ENCODE measurements at places on chromosomes 1 and 21. TPM values are rescaled to one million over a fixed set of nuclear protein-coding genes. Genes with fewer than 3 reads are reported as not detected.
A peak's percentile ranks its signal among the peaks of the same experiment; 100 is the strongest.

DNA sequence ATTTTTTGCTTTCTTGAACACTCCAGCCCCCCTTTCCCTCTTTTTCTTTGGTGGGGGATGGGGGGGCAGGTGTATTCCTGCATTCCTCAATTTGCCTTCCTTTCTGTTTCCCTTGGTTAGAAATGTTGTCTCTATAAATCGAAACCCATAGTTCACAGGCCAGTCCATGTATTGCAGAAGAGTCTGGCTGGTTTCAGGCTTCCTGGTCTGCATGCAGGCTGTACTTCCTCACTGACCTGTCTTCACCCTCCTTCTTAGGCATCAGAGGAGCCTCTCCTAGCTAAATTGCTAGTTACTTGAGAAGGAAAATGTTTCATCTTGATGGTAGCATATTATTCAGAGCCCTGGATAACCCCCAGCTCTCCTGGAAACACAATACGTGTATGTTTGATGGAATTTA, 140.0 kb downstream of the SPATA46 start:
- DNase-seq, result no peak

- DNase-seq, result no peak
Observed at GRCh38 chr1:117857418-117857817, 72.0 kb downstream of the GDAP2 start.

GRCh38 chr1:164673584-164674214, 114.7 kb downstream of the PBX1 start:
- DNase-seq, result no peak

GRCh38 chr1:69920426-69920825, 285.0 kb downstream of the LRRC40 start:
- no peak for DNase-seq

DNA sequence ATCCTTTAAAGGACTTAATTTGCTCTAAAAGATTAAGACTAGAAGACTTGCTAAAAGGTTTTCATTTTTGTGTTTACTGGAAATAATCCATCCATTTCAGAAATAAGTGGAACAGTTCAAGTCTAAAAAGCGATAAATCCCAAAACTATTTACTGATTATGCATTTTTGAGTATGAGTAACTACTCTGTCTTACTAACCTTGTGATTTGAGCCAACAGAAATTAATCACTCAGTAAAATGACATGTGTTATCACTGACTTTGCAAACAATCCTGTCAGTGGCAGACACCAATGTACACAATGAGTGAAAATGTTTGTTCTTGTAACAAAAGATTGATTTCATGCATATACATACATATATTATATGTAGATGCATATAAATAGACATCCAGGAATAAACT, 218.0 kb downstream of the DENND1B start:
- no peak for DNase-seq

- no peak for DNase-seq
Observed at GRCh38 chr1:46522969-46523320, 28.5 kb downstream of the KNCN start.

DNA sequence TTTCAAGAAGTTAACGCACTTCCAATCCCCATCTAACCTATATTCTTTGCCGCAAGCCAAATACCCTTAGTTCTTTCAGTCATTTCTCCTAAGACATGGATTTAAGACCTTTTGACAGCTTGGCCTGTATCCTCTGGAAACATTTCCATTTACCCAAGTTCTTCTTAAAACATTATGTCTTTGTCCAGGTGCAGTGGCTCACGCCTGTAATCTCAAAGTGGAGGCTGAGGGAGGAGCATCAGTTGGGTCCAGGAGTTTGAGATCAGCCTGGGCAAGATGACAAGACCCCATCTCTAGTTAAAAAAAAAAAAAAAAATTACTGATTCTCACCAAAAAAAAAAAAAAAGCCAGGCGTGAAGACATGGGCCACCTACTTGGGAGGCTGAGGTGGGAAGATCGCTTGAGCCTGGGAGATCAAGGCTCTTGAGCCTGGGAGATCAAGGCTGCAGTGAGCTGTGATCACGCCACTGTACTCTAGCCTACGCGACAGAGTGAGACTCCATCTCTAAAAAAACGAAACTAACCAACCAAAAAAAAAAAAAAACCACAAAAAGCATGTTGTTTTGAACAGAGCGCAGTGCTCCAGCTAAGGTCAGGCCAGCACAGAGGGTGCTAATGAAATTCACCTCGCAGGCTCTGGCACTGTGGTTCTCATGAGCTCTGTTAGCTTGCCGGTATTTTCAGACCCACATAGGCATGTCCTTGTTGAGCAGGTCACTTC, 36.0 kb downstream of the NUAK2 start:
- DNase-seq, result peak; percentile 79

DNA sequence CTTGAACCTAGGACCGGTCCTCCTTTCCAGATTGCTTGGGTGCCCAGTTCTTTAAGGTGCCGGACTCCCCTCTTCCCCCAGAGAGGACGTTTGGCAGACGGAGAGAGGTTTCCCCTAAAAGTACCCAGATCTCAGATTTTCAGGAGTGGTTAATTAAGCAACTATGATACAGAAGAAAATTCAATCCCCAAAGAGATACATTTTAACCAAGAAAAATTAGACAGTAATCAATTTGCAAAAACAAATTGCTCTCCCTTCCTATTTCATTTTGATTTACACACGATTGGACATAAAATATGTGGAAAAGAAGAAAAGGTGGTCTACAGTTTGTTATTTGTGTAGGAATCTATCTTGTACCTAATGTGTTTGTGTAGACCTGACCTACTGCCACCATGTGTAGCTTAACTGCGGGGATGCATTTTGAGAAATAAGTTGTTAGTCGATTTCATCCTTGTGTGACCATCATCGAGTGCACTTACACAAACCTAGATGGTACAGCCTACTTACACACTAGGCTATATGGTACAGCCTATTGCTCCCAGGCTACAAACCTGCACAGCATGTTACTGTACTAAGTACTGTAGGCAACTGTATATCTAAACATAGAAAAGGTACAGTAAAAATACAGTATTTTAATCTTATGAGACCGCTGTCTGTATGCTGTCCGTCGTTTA, 755 bp downstream of the RPAP2 start:
- DNase-seq, result no peak

- peak; percentile 51 for DNase-seq
Observed at GRCh38 chr1:110207831-110208230, 2.3 kb upstream of the KCNC4 start.

GRCh38 chr1:183505454-183506089, 33.3 kb downstream of the SMG7 start:
- DNase-seq, result no peak

GRCh38 chr1:2414297-2414958, 2.1 kb upstream of the PEX10 start:
- peak; percentile 79 for DNase-seq

GRCh38 chr1:237029850-237030535, 12.0 kb upstream of the RYR2 start:
- DNase-seq, result no peak

DNA sequence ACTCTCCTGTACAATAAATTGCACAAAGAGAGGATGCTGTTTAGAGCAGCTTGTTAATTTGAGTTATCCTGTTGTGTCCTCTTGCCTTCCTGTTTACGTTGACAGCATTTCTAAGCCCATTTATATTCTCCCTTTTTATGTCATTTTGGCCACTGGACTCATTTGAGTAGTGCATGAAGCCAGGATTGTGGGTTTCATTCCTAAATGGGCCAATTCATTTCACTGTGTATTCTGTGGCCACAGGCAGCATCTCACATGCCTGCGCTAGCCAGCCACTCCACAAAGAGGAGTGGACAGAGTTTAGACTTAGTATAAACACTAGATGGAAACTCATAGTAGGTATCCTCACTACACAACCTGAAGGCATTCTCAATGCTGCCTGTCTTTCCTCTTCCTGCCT, 73.4 kb downstream of the DTL start:
- no peak for DNase-seq

GRCh38 chr1:38068220-38068979, 21.8 kb upstream of the POU3F1 start:
- no peak for DNase-seq

DNA sequence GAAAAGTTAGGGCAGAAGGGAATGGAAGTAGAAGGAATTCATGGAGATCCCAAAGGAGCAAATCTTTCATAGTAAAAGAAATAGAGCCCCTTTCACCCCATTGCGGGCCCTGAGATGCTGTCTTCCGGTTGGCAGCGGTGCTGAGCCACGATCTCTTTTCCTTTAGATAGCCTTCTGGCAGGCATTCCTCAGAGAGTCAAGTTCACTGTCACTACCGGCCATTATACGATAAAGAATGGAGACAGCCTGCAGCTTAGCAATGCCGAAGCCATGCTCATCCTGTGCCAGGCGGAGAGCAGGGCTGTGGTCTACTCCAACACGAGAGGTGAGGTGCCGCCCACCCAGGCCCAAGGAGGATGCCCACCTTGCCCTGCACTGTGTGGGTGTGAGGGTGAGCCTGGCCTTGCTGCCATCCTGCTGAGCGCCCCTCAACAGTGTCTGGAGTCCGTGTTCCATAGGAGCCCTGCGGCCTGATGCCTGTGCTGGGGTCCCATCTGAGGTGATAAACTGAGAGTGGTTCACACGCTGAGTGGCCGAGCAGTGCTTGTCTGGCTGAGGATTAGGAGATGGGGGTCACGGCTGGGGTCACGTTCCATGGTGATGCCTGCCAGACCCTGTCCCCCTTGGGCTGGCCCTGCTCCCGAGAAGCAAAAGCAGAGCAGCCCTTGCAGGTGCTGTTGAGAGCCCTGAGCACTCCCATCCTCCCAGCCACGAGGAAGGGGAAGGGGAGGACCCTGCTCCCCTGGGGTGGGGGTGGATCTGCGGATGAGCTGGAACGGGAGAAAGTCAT, 20.4 kb upstream of the PWP2 start:
- DNase-seq, result no peak

- no peak for DNase-seq
Observed at GRCh38 chr21:18521204-18521603, 117.6 kb upstream of the TMPRSS15 start.

DNA sequence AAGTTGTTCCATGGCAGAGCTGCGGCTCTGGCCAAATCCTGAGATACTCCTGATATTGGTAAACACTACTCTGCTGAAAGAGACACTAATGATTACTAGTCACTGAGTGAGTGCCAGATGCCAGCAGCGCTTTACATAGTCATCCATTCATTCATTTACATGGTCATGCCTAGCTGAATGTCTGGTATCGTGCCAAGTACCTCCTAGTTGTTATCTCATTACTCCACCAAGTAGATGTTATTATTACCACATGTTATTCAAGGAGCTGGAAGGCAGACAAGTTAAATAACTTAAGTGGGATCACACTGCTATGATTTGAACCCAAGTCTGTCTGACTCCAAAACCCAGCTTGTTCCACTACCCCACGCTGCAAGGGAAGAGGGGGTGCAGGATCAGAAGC, 4.7 kb downstream of the OLFML2B start:
- DNase-seq, result no peak

DNA sequence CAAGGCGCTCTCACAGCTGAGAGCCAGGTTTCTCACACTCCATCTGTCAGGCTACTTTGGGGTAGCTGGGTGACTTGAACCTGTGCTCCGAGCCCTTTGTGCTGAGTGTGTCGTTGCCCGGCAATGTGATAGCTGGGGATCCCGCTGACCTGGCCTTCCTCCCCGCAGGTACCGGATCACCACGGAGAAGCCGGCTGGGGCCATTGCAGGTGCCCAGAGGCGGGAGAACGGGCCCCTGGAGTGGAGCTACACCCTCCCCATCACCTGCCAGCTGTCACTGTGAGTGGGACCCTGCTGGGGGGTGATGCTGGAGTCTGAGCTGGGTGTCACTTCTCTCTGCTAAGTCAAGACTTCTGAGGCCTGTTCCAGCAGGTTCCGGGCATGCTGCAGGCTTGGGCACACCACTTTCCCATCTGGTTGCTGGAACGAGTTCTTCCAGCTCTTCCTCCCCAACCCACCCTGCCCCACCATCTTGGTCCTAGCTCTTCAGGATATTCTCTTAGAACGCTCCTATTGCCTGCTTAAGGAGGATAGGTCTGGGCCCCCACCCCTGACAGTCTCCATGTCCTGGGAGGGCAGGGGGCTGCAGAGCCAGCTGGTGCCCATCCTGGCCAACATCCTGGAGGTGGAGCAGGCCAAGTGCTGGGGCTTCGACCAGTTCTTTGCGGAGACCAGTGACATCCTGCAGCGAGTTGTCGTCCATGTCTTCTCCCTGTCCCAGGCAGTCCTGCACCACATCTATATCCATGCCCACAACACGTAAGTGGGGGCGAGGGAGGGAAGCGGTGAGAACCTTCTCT, 7.5 kb downstream of the IKBKE start:
- no peak for DNase-seq

DNA sequence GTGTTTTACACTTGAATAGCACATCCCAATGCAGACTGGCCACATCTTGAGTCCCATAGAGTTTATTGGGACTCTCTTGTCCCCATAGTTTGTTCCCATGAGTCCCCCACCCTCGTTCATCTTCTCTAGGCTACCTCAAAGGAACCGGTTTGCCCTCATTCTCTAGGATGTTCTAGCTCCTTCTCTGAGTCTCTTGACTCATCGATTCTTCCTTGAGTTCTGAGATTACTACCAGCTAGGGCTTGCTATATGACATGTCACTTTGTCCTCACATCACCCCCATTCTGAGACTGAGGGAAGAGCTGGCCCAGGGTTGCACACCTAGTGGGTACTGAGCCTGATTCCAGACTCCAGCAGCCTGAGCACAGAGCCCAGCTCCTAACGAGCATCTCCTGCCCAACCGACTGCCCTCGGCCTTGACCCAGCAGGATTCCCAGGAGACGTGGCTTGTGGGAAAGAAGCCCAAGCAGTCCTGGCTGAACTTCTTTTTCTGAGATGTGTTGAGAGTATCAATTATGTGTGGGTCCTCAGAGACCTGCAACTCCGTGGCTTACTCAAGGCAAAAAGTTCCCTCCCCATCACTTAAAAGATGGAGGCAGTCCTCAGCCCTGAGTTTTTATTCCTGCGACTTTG, 42.0 kb downstream of the TMEM51 start:
- no peak for DNase-seq

- no peak for DNase-seq
Observed at GRCh38 chr1:226643177-226643576, 94.6 kb downstream of the STUM start.

GRCh38 chr1:22975694-22976093, 3.0 kb upstream of the LACTBL1 start:
- DNase-seq, result no peak

DNA sequence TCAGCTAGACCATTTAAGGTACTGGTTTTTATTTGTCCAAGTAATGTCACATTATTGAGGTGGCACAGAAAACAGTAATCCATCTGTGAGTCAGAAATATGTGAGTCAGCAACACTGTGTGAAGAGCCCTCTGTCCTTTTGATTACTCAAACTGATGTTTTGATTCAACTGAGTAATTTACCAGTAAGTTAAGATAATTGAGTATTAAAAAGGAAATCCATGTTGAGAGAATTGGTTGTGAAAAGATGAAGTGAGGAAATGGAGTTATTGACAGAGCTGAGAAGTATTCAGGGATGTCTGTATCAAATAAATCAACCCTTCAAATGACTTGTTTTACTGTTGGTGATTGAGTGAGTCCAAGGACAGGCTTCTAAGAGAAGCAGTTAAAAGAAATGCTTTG, 302.7 kb upstream of the SGIP1 start:
- no peak for DNase-seq

Gene TFF3
- not detected for polyA plus RNA-seq

Gene PDC
- polyA plus RNA-seq, result not detected

Gene AIRE
- not detected for polyA plus RNA-seq

Gene KRTAP7-1
- not detected for polyA plus RNA-seq

Gene AQP10
- not detected for polyA plus RNA-seq

Gene DEPDC1
- polyA plus RNA-seq, result not detected

Gene EFHD2
- polyA plus RNA-seq, result 686 TPM

Gene PSMG1
- 33.3 TPM for polyA plus RNA-seq

Gene FLG2
- not detected for polyA plus RNA-seq

Gene PUM1
- polyA plus RNA-seq, result 103 TPM

Gene BARHL2
- not detected for polyA plus RNA-seq

Gene SRM
- polyA plus RNA-seq, result 50.6 TPM

Gene KRTAP21-3
- polyA plus RNA-seq, result not detected

Gene CELA3A
- not detected for polyA plus RNA-seq

Gene CR1
- polyA plus RNA-seq, result 0.39 TPM

Gene KCNJ10
- polyA plus RNA-seq, result not detected
